ENCODE measurements at places on chromosomes 1 and 21.
A peak's percentile ranks its signal among the peaks of the same experiment; 100 is the strongest.

GRCh38 chr1:201565024-201565730, 26.2 kb downstream of the NAV1 start:
- DNase-seq, result peak; percentile 87

DNA sequence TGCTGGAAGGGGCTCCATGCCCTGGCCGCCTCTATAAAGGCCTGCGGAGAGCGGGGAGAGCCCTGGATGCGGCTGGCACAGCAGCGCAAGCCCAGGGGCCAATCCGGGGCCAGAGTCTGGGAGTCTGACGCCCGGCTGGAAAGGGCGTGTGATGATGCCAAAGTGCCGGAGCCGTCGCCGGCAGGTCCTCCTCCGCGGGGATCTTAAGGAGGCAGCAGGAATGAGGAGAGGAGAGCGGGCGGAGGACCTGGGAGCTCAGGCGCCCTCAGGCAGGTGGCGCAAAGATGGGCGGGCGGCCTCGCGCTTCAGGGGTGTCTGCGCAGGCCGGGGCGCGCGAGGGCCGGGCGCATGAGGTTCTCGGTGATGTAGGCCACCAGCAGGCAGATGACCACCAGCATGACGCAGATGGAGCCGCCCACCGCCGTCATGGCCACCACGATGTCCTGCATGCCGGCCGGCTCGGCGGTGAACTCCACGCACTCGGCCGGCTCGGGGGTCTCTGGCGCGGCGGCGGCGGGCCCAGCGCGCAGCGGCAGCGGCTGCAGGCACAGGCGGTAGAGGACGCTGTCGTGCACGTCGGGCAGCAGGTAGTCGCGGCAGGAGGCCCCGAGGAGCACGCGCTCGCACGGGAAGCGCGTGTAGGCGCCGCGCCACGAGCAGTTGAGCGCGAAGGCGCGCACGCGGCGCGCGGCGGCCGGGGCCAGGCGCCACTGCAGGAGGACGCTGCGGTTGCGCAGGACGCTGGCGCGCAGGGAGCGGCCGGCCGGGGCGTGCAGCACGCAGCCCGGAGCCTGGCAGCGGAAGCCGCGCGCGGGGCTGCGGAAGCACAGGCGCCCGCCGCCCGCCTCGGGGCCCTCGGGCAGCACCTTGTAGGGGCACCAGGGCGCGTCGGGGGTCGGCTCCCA, 653 bp downstream of the FNDC10 start:
- DNase-seq, result no peak

- DNase-seq, result no peak
Observed at GRCh38 chr1:179820226-179820970, 57.2 kb downstream of the TOR1AIP2 start.

- no peak for DNase-seq
Observed at GRCh38 chr1:230577537-230577936, 64.7 kb upstream of the COG2 start.

- no peak for DNase-seq
Observed at GRCh38 chr1:8510041-8510823, 192.3 kb downstream of the SLC45A1 start.

DNA sequence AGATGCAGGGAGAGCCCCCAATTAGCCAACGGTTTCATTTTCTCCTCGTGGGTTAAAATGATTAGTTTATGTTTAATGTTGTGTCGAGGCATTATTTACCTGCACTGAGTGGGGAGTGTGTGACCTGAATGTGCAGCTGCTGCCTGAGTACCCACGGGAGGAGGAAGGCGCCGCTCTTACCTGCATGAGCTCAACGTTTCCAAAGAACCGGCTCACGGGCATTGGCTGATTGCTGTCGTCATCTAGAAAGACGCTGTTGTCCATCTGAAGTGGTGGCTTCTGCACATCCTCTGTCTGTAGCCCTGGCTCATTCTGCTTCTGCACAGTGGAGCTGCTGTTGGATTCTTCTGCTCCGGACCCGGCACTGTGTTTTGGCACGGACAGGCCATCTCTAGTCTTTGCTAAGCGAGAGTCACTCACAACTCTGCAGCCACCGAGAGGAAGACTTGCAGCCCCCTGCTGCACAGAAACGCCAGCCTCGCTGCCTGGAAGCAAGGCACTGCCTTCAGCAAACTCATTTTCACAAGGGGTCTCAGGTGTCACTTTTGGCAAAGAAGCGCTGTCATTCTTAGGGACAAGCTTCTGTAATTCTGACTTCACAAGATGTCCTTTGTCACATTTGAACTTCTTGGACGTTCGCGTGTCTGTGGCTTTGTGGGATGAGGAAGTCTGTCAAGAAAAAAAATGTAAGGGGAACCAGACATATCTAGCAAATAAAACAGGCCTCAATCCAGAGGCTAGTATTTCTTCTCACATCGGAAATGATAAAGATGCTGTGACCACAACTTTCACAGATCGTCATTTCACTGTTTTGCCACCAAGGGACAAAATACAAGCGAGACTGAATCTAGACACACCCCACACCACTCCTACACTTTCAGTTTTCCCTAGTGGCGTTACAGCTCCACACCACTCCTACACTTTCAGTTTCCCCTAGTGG, 9.4 kb downstream of the C1orf174 start:
- no peak for DNase-seq

All from amygdala (tissue), 56 donors.